ENCODE measurements at places on chromosomes 2 and 18. TPM values are rescaled to one million over a fixed set of nuclear protein-coding genes. Genes with fewer than 3 reads are reported as not detected.

GRCh38 chr2:173669271-173669853, 295.8 kb downstream of the SP3 start:
- no peak overlapping the region for H3K27ac ChIP-seq
- no peaks in the 10 kb centered on the region for H3K4me1 ChIP-seq
- no peaks in the 10 kb centered on the region for H3K36me3 ChIP-seq
- H3K4me3 ChIP-seq: no peak overlapping the region

- no peak overlapping the region for H3K27ac ChIP-seq
- H3K27me3 ChIP-seq: no peaks in the 10 kb centered on the region
- no peaks in the 10 kb centered on the region for H3K4me1 ChIP-seq
- no peaks in the 10 kb centered on the region for H3K36me3 ChIP-seq
- DNase-seq: no peak
Measured at GRCh38 chr18:79384151-79384807, 11.5 kb upstream of the NFATC1 start.

DNA sequence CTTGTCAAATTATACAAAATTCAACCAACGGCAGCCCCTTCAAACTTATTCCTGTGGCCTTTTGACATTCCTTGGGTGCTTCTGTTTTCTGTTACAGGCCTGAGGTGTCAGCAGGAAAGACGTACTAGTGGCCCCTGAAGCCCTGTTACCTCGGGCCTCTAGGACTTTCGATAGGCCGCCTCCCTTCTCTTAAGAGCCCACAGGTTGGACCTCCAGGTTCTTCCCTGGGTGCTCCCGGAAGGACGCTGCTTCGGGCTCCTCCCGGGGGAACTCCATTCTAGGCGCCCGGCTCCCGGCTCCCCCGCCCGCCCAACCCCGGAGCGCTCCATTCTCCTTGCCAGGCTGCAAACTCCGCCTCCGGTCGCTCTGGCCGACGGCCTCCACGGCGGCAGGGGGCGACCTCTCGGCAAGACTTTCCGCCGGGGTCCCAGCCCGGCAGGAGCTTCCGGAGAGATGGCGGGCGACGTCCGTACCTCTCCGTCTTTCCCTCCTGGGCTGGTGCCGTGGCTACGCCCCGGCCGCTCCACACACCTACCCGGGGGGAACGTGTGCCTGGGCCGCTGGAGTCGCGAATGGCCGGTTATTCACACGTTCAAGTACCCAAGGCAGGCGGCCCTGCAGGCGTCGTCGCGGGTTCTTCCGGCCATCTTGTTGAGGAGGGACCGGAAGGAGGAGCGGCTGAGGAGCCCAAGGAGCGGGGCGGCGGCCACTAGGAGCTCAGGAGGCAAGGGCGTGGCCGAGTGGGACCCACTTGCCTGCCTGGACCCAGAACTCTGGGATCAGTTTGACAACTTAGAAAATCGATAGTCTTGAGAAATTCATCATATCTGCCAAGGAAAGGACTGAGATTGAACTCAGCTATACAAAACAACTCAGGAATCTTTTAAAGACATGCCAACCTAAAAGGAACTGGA, 27.5 kb downstream of the BOLA3 start:
- no peaks in the 10 kb centered on the region for H3K27me3 ChIP-seq
- H3K36me3 ChIP-seq: no peaks in the 10 kb centered on the region
- H3K4me1 ChIP-seq: no peaks in the 10 kb centered on the region
- H3K4me3 ChIP-seq: peak overlapping the region; percentile 78
- peak; percentile 89 for DNase-seq
- H3K27ac ChIP-seq: peak overlapping the region; percentile 87

GRCh38 chr2:8003462-8004075, 678.3 kb upstream of the ID2 start:
- H3K27ac ChIP-seq: peak overlapping the region; percentile 88
- peaks cover 3% of the 10 kb centered on the region for H3K4me1 ChIP-seq
- H3K4me3 ChIP-seq: peak overlapping the region; percentile 48
- DNase-seq: peak; percentile 86

NOSTRIN gene
- 7.8 TPM for total RNA-seq

GMPPA gene
- 11.4 TPM for total RNA-seq

DNA sequence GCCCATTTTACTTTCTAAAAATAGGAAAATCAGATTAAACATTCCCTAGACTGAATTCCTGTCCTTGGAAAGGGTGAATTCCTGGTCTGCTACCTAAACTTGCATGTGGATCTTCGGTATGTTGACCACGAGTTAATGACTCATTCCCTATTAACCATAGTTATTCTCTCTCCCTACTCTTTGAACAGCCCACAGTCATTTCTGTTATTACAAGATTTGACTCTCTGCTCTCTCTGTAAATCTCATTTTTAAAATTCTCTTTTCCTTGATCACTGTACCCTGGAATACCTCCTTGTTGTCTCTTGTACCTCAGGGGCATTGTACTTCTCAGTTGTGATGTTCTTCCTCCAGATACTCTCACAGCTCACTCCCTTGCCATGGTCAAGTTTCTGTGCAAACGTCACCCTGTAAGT, 92.0 kb upstream of the GULP1 start:
- no peak overlapping the region for H3K4me3 ChIP-seq
- peaks cover 15% of the 10 kb centered on the region for H3K4me1 ChIP-seq
- H3K27ac ChIP-seq: peak overlapping the region; percentile 36
- H3K36me3 ChIP-seq: no peaks in the 10 kb centered on the region

GRCh38 chr2:96391153-96391827, 55.7 kb downstream of the NCAPH start:
- no peak overlapping the region for H3K4me3 ChIP-seq
- DNase-seq: peak; percentile 31
- H3K27ac ChIP-seq: no peak overlapping the region
- no peaks in the 10 kb centered on the region for H3K36me3 ChIP-seq
- H3K4me1 ChIP-seq: no peaks in the 10 kb centered on the region
- H3K27me3 ChIP-seq: no peaks in the 10 kb centered on the region

DNA sequence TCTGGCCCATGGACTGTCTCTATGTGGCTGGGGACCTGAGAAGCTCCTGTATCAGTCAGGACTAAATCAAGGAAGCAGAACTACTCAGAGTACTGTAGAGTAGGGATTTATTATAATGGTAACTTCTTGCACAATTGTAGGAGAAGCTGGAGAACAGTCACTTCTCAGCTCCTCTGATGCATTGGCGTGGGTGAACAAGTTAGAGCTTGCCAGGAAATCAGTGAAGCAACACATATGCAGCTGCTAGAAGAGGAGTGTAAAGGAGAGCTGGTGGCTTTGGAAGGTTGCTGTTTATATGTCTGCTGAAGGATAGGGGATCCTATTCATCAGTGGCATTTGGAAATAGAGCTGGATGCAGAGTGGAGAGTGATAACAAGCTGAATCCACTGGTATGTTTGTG, 215.5 kb upstream of the CWC22 start:
- no peaks in the 10 kb centered on the region for H3K27me3 ChIP-seq
- no peaks in the 10 kb centered on the region for H3K36me3 ChIP-seq
- no peak for DNase-seq
- H3K4me3 ChIP-seq: no peak overlapping the region
- H3K27ac ChIP-seq: no peak overlapping the region

DNA sequence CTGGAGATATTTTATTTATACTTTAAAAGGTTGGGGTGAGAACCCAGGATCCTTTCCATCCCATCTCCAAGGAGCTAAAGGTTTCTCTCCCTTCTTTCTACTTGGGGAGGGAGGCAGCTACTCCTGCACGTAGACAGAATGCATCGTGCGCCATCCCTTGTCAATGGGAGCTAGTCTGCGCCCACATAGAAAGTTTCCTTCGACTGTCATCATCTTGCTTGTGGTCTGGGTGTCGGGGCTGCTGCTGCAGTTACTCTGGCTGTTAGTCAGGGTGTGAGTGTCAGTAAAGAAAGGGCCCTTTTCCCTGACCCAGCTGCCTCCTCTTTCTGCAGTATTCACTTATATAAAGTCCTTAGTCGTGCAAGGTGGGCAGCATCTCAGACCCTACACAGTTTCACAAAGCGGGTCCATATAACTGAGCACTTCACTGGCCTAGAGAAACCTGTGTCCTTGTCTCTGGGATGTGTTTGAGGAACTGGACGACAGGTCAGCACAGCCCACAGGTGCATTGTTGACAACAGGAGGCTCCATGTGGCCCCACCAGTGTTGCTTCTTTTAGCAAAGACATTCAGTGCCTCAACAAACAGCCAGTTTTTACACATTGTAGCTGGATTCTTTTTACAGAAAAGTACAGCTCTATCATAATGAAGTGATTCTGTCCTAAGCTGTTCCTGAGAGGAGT, 22.4 kb downstream of the NPAS2 start:
- no peaks in the 10 kb centered on the region for H3K27me3 ChIP-seq
- no peak overlapping the region for H3K4me3 ChIP-seq
- H3K4me1 ChIP-seq: peaks cover 2% of the 10 kb centered on the region
- DNase-seq: no peak

DNA sequence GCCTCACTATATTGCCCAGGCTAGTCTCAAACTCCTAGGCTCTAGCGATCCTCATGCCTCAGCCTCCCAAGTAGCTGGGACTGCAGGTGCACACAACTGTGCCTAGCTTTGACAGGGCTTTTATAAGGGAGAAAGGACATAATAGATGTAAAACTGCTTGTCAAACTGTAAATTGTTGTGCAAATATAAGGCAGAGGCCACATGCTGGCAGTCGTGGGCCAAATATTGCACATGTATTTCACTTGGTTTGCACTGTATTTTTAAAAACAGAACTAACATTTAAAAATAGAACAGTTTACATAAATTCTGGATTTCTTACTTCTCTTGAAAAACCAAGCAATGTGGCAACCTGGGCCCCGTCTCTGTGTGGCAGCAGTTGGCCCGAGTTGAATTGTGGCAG, 31.2 kb upstream of the MYO3B start:
- no peak overlapping the region for H3K4me3 ChIP-seq
- H3K4me1 ChIP-seq: no peaks in the 10 kb centered on the region
- H3K27ac ChIP-seq: no peak overlapping the region
- no peaks in the 10 kb centered on the region for H3K27me3 ChIP-seq

DNA sequence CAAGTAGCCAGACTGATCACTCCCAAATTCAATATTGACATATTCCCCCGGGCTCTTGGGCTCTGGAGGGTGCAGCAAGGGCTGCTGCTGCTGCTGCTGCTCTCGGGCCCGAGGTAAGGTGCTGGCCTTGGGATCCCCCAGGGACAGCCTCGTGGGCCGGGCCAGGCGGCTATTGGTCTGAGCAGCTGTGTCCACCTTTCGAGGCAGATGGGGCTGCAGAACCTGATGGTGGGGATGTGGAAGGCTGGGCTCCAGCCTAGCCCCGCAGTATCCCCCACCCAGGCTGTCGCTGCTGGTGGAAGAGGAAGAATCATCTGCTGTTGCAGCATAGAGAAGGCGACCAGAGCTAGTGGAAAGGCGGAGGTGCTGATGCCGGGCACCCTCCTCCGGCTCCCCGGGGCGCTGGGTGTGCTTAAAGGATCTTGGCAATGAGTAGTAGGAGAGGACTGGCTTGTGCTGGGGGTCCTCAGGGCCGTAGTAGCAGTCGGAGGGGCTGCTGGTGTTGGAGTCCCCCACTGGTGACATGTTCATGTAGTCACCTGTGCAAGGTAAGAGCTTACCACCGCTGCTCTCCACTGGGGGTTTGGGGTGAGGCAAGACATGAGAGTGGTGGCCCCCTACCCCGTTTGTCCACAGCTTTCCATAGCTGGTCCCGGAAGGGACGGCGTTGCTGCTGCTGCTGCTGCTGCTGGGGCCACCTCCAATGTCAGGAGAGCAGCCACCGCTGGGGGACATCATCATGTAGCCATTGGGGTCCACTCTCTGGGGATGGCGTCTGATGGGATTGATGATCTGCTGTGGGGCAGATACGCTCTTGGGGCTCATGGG, 3.4 kb downstream of the IRS1 start:
- H3K4me1 ChIP-seq: peaks cover 14% of the 10 kb centered on the region
- H3K27ac ChIP-seq: peak overlapping the region; percentile 79
- H3K36me3 ChIP-seq: peaks cover 12% of the 10 kb centered on the region
- DNase-seq: no peak
- H3K4me3 ChIP-seq: peak overlapping the region; percentile 75

DNA sequence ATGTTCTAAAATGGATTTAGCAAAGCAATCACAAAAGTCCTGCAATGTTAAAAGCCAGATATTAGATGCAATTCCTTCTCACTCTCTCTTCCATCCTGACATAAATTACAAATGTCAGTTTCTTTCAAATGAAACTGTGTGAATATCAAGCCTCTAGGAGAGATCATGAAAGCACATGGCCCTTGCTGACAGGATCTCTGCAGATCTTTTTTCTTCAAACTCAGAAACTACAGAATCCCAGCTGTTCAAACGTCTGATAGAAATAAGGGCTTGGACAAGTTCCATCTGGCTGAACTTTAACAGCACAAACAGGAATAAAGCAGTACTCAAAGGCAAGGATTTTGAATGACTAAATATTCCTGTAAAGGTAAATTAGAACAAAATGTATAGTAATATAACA, 47.6 kb downstream of the PDE1A start:
- DNase-seq: no peak
- H3K4me3 ChIP-seq: no peak overlapping the region
- peak overlapping the region; percentile 35 for H3K27ac ChIP-seq
- H3K36me3 ChIP-seq: peaks cover 3% of the 10 kb centered on the region
- H3K27me3 ChIP-seq: no peaks in the 10 kb centered on the region
